ENCODE measurements at places on chromosomes 11 and 22.

GRCh38 chr11:103608566-103608965 lies 427.9 kb upstream of the DDI1 start:
- DNase-seq, result no peak

DNA sequence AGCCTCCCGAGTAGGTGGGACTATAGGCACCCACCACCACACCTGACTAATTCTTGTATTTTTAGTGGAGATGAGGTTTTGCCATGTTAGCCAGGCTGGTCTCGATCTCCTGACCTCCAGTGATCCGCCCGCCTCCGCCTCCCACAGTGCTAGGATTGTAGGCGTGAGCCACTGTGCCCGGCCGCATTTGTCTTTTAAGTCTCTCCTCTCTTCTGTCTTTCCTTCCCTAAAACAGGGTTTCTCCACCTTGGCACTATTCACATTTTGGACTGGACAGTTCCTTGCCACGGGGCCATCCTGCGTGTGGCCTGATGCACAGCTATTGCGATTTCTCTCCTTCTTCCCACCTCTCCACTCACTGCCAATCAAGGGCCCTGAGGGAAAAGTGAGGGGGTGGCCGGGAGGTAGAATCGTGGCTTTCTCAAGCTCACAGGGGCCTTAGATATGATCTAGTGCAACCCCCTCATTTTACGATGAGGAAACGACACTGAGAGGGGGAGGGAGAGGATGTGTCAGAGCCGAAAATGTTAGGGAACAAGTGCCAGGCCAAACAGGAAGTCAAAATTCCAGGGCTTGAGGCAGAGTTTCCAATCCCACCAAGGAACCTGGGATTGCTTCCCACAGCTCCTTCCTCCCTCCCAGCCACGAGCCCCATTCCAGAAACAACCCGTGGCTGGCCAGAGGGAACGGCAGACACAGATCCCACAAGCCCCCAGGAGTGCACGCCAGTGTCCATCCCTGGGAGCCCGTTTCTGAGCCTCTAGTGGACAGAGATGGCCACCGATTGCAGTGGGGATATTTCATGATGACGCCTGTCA lies 21.2 kb downstream of the SCGB1A1 start:
- no peak for DNase-seq

GRCh38 chr22:43014316-43014868 lies 557 bp downstream of the PACSIN2 start:
- peak; percentile 11 for DNase-seq

DNA sequence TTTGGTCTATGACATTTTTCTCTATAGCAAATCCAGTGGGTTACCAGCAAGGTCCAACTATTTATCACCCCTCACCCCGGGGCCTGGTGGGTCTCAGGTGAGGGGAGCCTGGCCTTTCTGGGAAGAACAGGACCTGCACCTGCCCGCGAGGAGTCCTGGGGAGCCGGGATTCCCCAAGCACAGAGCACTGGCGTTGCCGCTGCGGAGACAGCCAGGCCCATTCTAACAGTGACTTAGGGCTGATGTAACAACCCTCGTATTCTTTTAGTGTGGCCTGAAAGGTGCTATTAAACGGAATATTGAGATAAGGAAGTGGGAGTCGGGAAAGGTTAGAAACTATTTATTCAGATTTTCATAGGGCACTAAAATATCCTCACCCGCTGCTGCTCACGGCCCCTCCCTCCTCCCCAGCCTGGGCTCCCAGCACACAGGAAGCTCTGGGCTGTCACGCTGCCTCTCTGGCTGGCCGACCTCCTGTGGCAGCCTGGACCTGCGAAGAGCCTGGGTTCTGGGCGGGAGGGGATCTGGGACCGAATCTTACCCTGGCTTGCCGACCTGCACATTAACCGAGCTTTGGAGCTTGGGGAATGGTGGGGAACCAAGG lies 141.2 kb downstream of the MIAT start:
- no peak for DNase-seq

DNA sequence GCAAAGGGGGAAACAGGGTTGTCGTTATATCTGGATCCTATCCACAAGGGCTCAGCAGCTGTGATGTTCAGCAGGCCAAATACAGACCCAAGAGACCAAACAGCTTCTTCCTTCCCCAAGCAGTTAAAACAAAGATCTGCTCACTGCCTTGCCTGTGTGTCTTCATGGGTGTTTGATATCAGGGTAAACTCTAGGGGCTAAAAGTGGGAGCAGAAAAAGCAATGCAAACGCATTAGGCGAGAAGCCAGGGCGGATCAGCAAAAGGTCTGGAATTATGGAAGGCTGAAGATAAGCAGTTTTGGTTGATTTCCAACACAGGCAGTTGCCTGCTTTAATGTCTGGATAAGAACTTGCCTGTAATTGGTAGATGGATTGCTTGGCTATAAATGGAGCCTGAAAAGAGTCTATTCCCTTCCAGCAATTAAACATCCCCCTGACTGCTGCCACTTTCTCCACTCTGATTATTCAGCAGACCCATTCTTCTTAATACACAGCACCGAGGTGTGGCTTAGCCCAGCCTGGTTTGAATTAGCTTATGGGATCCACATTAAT lies 126.3 kb downstream of the COMMD9 start:
- peak; percentile 66 for DNase-seq

Measured in NCI-H1105 (cell line).